ENCODE measurements at places on chromosomes 12 and 14.

- DNase-seq, result peak; percentile 48
These were observed 117.7 kb downstream of the ZFP36L1 start for GRCh38 chr14:68675233-68675577.

DNA sequence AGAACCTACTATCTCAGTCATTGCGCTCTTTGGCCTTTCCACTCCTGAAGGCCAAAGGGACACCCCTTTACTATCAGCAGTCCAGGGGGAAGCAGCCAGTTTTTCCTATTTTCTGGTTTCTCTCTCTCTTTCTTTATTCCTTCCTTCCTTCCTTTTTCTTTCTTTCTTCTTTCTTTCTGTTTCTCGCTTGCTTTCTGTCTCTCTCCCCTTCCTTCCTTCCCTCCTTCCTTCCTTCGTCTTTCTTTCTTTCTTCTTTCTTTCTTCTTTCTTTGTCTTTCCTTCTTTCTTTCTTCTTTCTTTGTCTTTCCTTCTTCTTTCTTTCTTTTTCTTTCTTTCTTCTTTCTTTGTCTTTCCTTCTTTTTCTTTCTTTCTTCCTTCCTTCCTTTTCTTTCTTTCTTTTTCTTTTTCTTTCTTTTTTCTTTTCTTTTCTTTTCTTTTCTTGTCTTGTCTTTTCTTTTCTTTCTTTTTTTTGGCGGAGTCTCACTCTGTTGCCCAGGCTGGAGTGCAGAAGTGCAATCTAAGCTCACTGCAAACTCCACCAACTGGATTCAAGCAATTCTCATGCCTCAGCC is 64.9 kb upstream of the OTX2 start:
- DNase-seq, result no peak

GRCh38 chr14:74257941-74258763 is 18.9 kb downstream of the VSX2 start:
- DNase-seq, result no peak

GRCh38 chr14:64861916-64862315 is 17.8 kb downstream of the SPTB start:
- no peak for DNase-seq

DNA sequence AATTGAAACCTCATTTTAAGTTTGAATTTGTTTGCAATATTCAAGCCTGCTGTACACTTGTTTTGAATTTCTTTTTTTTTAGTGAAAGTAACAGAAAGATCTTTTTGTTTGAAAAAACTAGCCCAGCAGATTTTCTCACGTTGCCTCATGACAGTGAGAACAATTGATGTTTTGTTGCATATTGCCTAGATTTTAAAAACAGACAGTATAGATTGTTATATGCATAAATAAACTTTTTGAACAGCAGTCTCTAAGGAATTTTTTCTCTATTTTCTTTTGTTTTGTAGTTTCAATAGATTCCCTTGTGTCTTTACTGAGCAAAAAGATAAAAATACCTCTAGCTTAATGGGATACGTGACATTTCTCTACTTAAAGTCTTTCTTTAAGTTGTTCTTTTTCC is 15.4 kb downstream of the OR6C6 start:
- DNase-seq, result no peak

- no peak for DNase-seq
These were observed 16.7 kb downstream of the SLC35E3 start for GRCh38 chr12:68762691-68763090.

DNA sequence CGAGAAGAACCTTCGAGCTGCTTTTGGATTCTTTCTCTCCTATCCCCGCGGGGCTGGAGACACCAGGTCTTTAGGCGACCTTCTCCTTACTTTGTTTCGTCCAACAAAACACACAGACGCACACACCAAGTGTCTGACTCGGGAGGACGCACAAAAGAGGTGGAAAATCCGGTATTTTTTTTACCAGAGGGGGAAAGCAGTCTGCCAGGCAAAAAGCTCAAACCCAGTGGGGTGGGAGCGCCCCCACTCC is 2.1 kb downstream of the SIX4 start:
- DNase-seq, result no peak

DNA sequence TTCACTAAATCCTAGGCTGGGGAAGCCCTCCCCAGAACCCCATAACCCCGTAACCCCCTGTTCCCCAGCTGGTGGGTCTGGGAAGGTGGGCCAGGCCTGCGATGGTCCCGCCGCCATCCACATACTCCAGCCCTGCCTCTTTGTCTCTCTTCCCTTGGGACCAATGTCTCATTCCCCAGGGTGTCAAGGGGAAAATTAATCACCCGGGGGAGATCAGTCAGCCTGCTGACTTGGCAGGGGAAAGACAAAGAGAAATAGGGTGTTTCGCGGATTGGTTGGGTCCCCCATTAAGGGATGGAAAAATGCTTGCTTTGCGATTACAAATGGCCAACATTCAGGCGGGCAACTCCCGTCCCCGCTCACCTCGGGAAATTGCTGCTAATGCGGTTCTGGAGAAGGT is 60.6 kb upstream of the LHX5 start:
- DNase-seq, result no peak

DNA sequence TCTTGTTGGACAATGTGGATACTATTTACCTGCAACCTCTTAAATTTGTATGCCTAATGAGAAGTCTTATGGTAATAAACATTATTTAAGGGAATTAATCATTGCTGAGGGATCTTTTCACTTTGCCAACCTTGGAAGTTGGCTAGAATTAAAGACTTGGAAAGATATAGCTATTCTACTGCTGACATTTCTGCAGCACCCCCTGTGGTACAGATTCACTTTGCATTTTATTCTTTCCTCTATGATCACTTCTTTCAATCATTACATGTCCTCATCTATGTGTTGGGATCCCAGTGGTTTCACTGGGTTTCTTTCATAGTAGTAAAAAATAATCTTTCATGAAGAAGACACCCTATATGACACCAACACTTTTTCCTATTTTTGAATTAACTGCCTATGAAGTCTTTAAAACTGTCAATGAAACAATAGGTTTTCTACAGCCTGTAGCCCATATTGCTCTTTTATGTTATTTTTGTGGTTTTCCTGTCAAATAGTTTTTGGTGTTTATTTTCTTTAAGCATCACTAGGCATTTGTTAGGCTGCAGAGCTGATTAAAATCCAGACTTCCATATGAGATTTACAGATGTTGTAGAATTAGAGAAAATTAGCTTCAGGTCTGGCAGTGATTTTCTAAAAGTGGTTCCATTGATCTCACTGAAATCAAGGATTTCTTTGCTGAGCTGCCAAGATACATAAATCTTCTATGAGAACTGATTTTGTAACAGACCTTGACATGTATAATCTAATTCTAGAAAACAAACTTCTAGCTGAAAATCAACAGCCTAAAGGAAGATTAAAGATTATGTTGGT is 256.1 kb downstream of the NAV3 start:
- peak; percentile 17 for DNase-seq

DNA sequence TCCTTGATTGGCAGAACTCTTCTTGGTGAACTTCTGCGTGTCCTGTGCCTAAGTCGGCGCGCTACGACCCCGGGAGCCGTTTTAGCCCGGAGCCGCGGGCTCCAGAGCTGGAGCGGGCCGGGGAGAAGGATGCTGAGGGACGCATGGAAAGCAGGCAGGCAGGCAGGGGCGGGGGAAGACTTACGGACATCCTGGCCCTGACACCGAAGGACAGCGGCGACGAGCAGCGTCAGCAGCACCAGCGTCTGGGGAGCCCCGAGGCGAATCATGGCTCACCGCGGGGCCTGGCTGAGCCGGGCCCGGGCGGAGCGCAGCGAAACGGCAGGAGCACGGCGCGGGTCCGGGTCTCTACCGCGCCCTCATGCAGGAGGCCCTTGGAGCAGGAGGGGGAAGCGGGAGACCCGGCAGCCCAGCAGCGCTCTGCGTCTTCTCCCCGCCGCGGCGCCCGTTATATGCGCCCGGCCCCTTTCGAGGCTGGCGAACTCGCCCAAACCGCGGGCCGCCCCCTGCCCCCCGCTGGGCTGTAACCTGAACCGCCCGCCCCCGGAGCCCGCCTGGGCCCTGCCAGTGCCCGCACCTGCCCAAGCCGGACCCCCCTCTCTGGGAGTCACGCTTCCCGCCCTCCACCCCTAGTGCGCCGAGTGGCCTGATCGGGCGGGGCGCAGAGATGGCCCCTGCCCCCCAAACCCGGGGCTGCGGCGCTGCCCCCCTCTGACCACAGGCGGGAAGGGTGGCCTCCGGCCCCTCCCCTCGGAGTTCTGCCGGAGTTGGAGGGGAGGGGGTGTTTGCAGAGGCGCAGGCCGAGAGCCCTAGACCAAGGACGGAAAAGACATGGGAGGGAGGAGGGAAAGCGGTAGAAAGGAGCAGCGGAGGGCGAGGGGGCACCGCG is at the start of gene COL2A1:
TSS of gene COL2A1 (minus strand) at position 424 of the 889 bp plus-strand sequence. CDS start at position 269, 155 bp downstream.
- DNase-seq, result peak; percentile 14

DNA sequence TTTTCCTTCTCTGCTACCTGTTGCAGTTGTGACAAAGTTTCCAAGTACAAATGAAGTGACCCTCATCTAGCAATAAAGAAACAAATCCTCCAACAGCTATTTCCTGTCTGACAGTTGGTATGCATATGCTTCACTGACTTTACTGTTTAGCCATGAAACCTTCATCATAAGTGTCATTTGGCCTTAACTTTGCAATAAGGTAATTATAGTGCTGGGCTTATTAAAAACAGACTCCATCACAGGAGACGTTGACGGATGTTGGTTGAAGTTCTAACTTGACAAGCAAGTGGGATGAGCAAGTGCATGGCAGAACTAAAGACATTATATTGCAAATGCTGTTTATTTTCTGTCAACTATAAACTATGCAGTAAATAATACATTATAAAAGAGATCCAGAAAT is 425.2 kb downstream of the RPS29 start:
- no peak for DNase-seq

All from fibroblast of skin of right biceps (primary cell).